ENCODE measurements at places on chromosomes 12 and 14. TPM values are rescaled to one million over a fixed set of nuclear protein-coding genes. Genes with fewer than 3 reads are reported as not detected.
A peak's percentile ranks its signal among the peaks of the same experiment; 100 is the strongest.

PDE3A gene
- 14.8 TPM for total RNA-seq

DAO gene
- total RNA-seq, result not detected

GRCh38 chr12:12919666-12920435, 28.5 kb downstream of the GPRC5A start:
- peak; percentile 78 for DNase-seq

DNA sequence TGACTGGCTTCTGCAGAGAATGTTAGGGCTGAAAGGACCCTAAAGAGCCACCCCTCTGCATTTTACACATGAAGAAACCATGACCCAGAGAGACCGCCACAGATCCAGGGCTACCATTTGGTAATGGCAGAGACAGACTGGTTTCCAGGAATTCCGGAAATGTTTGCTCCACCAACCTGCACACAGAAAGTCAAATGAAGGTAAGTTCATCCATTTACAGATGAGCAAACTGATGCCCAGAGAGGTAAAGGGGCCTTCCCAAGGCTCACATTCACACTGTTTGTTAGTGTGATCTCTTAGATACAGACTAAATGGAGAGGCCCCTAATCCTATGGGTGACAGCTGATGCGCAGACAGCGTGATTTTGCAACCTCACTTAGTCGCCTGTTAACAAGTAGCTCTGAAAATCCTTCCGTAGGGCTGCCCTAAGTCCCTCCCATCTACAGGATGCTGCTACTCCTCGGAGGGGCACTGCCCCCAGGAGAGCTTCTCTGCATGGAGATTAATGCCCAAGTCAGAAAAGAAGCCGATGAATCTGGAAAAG, 33.8 kb downstream of the ZFP36L1 start:
- DNase-seq, result no peak

DLK1 gene
- not detected for total RNA-seq

- DNase-seq, result no peak
These were observed 32.5 kb downstream of the PPFIA2 start for GRCh38 chr12:81726634-81727033.

CLEC14A gene
- 0.29 TPM for total RNA-seq

TMEM233 gene
- under 0.01 TPM for total RNA-seq

LIN7A gene
- 11.5 TPM for total RNA-seq

GRIP1 gene
- under 0.01 TPM for total RNA-seq

- DNase-seq, result peak; percentile 38
These were observed 55.6 kb upstream of the PTPRB start for GRCh38 chr12:70692681-70693288.

FAM186B gene
- total RNA-seq, result 0.72 TPM

GRCh38 chr12:117408161-117408791, 46.9 kb upstream of the NOS1 start:
- DNase-seq, result no peak

- DNase-seq, result no peak
These were observed 75.3 kb upstream of the MGAT4C start for GRCh38 chr12:86331457-86331856.

- no peak for DNase-seq
These were observed 338.1 kb downstream of the SOX5 start for GRCh38 chr12:23611320-23611719.

DNA sequence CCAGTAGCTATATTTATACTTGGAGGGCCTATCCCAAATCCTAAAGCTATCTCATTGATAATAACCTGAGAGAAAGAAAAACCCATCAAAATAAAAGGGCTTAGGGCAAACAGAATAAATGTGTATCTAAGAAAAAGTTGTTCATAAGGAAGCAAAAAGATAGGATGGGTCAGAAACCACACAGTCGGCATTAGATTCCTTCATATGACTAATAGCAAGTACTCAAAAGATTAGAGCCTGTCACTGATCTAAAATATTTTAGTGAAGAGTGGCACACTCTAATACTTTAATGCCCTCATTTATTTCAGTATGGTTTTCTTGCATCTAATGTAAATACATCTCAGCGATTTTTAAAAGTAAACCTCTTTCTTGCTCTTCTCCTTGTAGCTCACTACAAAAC, 17.1 kb upstream of the NAV3 start:
- no peak for DNase-seq

- no peak for DNase-seq
These were observed 260.7 kb upstream of the NOS1 start for GRCh38 chr12:117622087-117622486.

- peak; percentile 39 for DNase-seq
These were observed 188.5 kb downstream of the KIF26A start for GRCh38 chr14:104326848-104327247.

LRRC9 gene
- not detected for total RNA-seq

- DNase-seq, result no peak
These were observed 157.3 kb downstream of the AEBP2 start for GRCh38 chr12:19596434-19597166.

CLEC9A gene
- not detected for total RNA-seq

GRCh38 chr12:54924972-54925707, 59.4 kb downstream of the TESPA1 start:
- DNase-seq, result no peak

DNA sequence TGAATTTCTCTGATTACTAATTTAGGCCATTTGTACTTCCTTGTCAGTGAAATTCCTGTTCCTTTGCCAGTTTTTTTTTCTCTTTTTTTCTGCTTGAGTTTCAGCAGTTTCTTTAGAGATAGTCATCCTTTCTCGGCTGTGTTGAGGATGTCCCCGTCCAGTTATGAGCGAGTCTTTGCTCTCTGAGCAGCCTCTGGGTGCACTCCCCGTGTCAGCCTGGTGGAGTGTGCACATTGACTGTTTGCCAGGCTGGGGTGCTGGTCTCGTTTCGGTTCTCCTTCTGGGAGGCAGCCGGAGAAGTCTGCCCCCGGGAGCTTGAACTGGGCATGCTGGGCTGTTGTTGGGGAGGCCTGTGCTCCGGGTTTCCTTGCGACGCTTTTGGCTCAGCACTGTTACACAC, 3.0 kb downstream of the PACS2 start:
- peak; percentile 98 for DNase-seq

- DNase-seq, result peak; percentile 95
These were observed 505 bp downstream of the RASSF3 start for GRCh38 chr12:64610660-64611340.

KCNH3 gene
- total RNA-seq, result not detected

IAPP gene
- not detected for total RNA-seq

GUCY2C gene
- not detected for total RNA-seq

HOTAIR gene
- total RNA-seq, result 1.2 TPM

FGF23 gene
- total RNA-seq, result not detected

- DNase-seq, result no peak
These were observed 57.8 kb upstream of the METAP2 start for GRCh38 chr12:95416111-95416636.

DNA sequence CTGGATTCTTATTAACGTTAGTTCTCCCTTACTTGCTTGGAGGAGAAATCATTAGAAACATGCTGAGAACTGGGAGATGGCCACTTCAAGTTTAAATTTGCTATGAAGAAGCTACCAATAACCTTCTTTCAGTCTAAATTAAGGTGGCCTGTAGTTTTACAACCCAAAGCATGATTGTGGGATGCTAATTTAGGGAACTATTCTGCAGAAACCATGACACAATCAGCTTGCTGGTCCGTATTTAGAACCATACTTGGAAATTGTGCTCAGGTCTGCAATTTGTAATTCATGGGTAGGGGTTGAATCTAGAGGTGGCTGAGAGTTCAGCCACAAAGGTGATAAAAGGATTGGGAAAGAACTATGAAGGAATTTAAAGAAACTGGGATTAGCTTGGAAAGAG, 405.7 kb downstream of the RAD51B start:
- DNase-seq, result no peak

WSCD2 gene
- 0.36 TPM for total RNA-seq

DNA sequence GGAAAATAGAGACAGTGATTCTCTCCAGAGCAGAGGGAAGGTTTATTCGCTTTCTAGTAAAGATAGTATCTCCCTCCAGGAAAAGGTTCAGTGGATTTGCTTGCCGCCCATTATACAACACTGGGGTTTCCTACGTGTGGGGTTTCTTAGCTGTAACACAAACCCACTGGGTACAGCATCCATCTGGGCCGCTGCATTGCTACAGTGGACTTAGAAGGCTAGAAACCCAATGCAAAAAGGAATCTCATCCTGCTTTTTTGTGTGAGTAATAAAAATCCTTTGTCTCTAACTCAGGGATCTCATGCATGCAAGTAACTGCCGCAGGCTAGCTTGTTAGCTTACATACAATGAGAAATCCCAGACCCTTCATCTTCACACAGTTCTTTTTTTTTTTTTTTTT, 67.1 kb upstream of the BCL2L14 start:
- no peak for DNase-seq

DNA sequence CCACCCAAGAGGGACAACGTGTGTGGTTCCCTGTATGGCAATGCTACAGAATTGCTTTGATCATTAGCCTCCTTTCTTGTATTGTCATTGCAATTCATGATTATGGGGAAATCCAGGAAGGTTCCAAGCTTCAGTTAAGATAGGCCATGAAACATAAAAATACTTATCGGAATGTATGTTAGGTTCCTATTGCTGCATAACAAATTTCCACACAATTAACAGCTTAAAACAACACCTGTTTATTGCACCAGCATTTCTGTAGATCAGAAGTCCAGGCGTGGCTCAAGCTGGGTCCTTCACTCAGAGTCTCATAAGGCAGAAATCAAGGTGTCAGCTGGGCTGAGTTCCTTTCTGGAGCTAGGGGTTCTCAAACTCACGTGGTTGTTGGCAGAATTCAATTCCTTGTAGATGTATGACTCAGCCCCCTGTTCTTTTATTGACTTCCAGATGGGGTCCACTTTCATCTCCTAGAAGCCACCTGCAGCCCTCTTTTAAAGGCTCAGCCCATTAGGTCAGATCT, 365.6 kb upstream of the TMPO start:
- no peak for DNase-seq

DNA sequence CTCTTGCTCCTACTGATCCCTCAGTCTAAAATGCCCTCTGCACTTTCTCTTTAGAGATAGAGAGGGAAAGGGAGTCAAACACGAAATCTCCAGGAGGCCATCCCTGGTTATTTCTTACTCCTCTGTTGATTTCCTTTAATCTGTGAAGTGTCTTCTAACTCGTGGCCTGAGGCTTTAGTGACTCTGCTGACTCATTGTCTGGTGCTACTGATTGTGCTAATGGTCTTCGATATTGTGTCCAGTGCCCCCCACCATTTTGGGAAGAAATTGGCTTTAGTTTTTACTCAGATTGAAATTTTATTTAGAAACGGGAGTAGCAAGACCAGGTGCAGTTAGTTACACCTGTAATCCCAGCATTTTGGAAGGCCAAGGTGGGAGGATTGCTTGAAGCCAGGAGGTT, 839 bp downstream of the CLEC9A start:
- DNase-seq, result no peak

DNA sequence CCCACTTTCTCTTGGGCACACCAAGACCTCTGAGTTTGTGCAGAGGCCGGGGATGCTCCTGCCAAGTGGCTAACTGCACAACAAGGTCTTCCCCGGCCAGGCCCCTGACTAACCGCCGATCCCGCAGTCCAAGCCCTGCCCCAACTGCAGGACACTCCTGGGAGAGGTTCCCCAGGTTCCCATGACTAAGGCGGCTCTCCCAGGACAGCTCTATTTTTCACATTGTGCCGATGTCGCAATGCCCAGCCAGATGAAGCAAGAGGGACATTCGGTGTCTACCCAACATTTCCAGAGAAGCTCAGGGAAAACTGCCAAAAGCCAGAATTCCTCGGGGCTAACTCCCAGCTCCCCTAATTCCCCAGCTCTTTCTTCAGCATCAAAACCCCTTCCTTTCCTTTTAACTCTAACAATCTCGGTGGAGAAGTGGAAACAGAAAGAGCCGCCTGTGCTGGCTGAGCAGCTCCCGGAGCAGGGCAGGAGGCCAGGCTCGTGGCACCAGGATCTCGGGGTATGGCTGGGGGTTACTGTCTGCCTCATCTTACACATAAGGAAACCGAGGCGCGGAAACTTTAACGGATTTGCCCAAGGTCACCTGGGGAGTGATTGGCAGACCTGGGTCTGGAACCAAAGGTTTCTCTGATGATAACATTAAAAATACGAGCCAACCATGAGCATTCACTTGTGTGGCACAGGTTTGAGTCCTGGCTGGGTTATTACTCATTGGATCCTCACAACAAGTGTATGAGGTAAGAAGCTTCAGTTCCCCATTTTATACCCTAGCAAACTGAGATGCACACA, 318.2 kb downstream of the BCL11B start:
- DNase-seq, result no peak

DNA sequence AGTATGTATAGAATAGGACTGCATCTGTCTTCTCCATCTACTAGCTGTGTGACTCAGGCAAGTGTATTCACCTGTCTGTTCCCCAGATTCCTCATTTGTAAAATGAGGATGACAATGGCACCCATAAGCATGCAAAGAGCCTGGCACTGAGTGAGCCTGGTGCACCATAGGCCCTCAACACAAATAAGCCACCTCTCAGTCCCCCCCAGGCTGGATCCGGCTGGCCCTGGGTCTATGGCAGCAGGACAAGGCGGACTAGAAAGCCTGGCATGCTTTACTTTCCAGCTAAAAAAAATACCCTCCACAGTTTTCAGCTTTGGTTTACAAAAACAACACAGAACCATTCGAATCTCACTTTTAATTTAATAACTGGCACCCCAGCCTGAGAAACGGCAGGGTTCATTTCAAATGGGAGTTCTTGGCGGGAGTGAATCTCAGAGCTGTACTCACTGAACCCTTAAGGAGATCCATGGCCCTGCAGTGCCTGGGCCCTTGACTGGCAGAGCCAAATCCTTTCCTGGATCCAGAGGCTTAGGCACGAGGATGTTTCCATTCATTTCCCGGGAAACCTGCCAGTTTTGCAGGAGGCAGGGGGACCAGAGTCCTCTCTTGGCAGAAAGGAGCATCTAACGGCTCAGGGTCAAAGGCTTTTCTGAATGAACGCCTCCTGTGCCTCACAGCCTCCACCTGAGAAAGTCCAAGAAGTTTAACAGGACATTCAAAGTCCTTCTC, 17.7 kb downstream of the SYNE3 start:
- no peak for DNase-seq

AKAP3 gene
- total RNA-seq, result 2.2 TPM

LMNTD1 gene
- total RNA-seq, result not detected

DNA sequence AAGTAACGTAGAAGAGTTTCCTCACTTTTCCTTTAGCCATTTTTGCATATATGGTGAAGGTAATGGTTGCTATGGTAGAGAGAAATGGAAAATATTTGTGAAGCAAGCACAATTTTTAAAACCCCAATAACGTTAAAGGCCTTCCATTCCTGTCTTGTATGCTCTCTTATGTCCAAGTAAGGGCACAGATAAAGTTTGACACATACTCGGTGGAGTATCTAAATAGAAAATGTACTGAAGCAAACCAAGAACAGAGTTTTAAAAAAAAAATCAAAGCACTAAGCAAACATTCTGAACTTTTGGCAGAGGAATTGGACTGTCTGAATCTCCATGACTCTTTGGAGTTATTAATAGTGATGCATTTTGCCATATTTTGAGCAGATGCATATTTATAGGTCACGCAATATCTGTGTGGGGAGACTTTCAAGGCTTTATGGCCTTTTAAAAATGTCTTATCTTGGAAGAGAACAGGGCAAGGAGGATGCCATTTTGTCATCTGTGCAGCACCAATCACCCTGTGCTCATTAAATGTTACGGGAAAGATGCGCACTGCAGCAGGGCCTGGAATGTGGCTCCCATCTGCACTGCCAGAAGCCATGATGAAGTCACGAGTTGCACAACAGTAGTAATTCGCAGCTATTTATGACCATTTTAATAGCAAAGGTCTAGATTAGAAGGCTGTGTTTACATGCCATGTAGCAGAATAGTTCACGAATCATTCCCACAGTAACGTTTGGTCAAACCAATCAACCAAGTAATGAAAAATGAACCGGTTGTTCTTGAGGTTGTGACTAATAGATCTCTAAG, 23.3 kb upstream of the AMIGO2 start:
- DNase-seq, result no peak

Measured in osteoblast (primary cell).